Esophagus squamous epithelium (tissue), 5 donors: ENCODE measurements at places on chromosomes 3 and 15. TPM values are rescaled to one million over a fixed set of nuclear protein-coding genes. Genes with fewer than 3 reads are reported as not detected.

DNA sequence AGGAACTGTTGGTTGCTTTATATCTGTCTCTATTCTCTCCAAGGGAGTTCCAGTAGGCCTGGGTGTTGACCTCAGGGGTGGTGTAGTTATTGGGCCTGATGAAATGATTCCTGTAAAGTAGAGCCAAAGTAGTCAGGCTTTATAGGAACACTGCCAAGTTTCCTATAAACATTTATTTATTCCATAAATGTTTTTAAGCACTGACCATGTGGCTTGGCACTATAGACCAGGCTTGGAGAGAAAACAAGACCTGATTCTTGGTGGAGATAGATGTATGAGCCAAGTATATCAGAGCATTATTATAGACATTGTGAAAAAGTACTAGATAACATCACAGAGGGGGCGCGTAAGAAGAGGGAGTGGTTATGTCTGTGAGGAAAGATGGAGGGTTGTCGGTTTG, 65.9 kb downstream of the TFG start:
- no peaks in the 10 kb centered on the region for H3K4me1 ChIP-seq
- no peaks in the 10 kb centered on the region for H3K36me3 ChIP-seq
- no peaks in the 10 kb centered on the region for H3K27me3 ChIP-seq
- no peak overlapping the region for H3K4me3 ChIP-seq

The GOLGA8T gene
- not detected for total RNA-seq

GRCh38 chr3:182261041-182261440, 532.3 kb upstream of the ATP11B start:
- no peaks in the 10 kb centered on the region for H3K27me3 ChIP-seq
- H3K4me1 ChIP-seq, result peaks cover 10% of the 10 kb centered on the region
- H3K4me3 ChIP-seq, result no peak overlapping the region
- DNase-seq, result no peak
- no peak overlapping the region for H3K27ac ChIP-seq

DNA sequence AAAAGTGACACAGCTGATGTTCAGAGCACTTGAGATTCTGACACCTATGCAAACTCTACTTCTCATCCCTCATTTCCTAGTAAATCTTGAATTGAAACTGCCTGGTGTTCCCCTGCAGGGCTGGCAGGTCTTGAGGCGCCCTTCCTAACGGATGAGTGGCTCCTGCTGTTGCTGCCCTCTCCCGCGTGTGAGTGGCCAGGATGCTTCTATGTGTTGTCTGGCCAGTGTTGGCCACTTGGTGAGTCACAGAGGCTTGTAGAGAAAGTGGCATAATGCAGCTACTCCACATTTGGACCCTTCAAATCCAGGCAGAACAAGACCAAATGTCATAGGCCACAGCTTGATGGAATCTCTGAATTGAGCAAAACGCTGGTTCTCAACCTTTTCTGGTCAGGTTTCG, 63.6 kb downstream of the MOBP start:
- peaks cover 19% of the 10 kb centered on the region for H3K4me1 ChIP-seq
- no peaks in the 10 kb centered on the region for H3K27me3 ChIP-seq
- H3K36me3 ChIP-seq, result no peaks in the 10 kb centered on the region
- DNase-seq, result no peak
- no peak overlapping the region for H3K27ac ChIP-seq

The RHCG gene
- total RNA-seq, result 3,265 TPM

The KY gene
- not detected for total RNA-seq

The BDH1 gene
- 45.4 TPM for total RNA-seq
